Non-pigmented ciliary epithelial cell (primary cell): ENCODE measurements at places on chromosomes 7 and 10.

- no peak for DNase-seq
Observed at GRCh38 chr7:137850972-137851945, 4.5 kb upstream of the DGKI start.

- no peak for DNase-seq
Observed at GRCh38 chr10:50613150-50613549, 10.6 kb downstream of the SGMS1 start.

DNA sequence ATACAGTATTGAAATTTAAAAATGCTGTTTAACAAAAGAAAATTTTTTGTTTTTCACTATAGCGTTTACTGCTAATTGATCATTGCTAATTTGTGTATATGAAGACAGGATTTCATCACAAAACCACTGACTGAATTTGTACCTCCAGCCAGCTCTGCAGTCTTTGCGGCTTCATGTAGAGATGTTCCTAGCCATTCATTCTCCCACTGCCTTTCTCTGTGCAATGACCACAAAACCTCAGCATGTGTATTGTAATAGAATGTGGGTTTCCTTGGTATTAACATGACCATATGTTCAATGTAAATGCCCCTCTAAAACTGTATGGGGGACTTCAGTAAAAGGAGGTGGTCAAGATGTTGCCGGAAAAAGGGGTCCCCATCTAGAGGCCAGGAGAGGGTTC is 81.1 kb upstream of the STEAP1B start:
- DNase-seq, result no peak

- DNase-seq, result no peak
Observed at GRCh38 chr7:36441344-36442022, 51.8 kb downstream of the ANLN start.

GRCh38 chr10:83925133-83925532 is 214.2 kb upstream of the GHITM start:
- no peak for DNase-seq

- no peak for DNase-seq
Observed at GRCh38 chr7:123709525-123709924, 39.3 kb downstream of the WASL start.

DNA sequence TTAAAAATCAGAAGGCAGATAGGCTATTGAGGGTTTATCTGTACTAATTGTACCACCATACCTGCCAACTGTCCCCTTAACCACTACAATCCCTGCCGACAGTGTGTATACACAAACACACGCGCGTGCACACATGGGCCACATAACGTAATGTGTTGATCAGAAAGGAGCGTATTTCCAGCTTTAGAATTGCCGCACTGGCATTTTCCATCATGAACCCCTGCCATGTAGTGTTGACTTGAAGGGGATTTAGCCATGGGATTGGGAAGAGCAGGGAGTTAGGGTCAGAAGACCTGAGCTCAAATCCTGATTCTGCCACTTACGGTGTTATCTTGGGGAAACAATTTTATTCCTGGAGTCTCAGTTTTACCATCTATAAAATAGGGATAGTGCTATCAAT is 158.9 kb downstream of the TCF7L2 start:
- no peak for DNase-seq

DNA sequence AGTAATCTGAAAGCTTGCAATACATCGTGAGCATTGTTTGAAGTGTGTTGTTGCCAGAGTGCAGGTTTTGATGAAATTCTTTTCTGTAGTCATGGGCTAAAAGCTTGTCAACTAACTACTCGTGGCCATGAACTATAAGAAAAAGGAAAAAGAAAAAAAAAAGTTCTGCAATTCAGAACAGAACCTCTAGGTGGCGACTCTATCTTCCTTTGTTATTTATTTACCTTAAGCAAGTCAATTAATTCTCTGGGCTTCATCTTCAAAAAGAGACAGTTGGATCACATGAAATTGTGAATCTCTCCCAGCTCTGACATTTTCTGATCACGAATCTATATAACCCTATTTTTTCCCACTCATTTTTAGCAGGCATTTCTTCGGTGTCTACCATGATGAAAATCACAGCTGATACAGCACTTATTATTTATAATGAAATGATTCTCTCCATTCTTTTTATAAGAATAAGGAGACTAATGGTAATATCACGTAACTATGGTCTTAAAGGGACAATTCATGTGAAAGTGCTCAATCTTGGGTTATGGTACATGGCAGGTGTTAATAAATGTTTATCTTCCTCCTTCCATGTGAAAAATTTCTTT is 18.8 kb downstream of the TMEM196 start:
- no peak for DNase-seq

- DNase-seq, result no peak
Observed at GRCh38 chr10:77905781-77906180, 20.8 kb downstream of the DLG5 start.

DNA sequence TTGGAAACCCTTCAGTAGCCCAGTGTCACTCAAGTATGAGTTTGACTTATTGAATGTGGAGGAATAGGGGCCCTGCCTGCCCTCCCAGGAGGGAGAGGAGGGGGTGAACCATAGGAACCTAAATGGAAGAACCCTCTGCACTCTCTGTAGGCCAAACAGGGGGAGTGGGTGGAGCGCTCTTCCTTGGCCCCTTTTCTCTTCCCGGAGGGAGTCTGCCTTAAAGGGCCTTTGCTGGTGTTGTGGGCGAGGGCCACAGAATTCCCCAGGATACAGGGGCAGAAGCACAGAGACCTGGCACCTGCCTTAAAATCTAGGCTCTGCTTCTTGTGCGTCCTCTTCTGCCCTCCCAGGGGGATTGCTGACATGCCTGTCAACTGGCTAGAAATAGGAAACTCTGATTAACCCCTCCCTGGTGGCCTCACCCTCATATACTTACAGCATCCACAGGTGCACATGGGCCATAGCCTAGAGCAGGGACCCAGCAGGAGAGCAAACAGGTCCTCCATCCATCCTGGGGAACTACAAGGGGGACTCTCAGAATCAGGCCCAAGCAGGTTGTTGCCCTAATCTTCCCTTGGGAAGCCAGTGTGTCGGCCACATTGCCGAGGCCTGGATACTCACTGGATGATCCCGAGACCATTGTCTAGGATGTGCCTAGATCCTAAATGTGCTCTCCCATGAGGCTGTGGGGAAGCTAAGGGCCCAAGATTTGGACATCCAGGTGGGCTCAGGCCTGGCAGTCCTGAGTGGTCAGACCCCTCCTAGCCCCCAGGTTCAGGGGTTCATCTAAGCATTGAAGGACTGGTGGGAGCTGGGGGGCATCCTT is 3.4 kb downstream of the TRIM8 start:
- DNase-seq, result no peak

DNA sequence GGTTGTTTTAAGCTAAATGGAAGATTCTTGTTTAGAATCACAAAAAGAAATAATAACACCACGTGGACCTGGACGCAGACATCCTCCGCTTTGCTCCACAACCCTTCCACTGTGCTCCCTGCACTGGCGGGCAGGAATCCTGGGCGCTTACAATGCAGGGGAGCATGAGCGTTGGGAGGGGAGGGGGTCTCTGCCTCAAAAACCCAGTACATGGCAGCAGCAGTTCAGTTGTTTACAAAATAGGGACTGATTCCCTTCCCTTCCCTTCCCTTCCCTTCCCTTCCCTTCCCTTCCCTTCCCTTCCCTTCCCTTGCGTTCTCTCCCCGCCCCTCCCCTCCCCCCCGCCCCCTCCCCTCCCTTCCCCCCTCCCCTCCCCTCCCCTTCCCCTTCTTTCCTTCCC is 169.6 kb upstream of the ITGB1 start:
- DNase-seq, result no peak

DNA sequence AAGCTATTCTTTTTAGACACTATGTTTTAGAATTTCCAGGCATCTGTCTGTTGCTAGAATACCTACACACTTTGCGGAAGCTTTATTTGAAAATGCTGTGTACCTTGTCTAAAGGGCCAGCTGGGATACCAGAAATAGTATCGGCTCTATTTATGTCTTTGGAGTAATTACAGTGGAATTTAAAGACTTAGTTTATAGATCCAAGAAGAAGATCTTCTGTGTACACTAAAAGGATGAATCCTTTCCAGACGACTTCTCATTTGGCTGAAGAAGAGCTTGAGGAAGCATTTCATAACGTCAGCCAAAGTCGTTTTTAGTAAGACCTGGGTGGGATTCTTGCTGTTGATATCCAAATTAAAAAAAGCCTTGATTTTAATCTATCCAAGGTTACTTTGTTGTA is 365.9 kb downstream of the INHBA start:
- DNase-seq, result no peak

- DNase-seq, result no peak
Observed at GRCh38 chr7:6234384-6234783, 38.0 kb downstream of the CYTH3 start.

DNA sequence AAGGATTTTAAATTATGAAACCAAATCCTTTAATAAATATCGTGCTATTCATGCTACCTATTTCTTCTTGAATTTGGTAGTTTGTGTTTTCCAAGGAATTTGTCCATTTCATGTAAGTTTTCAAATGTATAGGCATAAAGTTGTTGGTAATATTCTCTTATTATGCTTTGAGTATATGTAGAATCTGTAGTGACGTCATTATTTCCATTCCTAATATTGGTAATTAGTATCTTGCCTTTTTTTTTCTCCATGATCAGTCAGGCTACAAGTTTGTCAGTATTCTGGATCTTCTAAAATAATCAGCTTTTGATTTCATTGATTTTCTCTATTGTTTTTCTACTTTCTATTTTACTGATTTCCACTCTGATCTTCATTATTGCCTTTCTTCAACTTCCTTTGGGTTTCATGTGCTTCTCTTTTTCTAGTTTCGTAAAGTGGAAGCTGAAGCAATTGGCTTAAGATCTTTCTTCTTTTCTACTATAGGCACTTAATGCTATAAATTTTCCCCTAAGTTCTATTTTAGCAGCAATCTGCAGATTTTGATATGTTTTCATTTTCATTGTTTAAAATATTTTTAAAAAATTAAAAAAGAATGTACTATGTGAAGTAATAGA is 156.5 kb upstream of the HDAC9 start:
- DNase-seq, result no peak

- no peak for DNase-seq
Observed at GRCh38 chr10:133349577-133350011, 2.4 kb downstream of the PRAP1 start.

- DNase-seq, result no peak
Observed at GRCh38 chr7:1569440-1569832, 396 bp downstream of the PSMG3 start.

- no peak for DNase-seq
Observed at GRCh38 chr7:76383089-76383944, 24.5 kb upstream of the YWHAG start.

GRCh38 chr7:32916006-32916405 is 24.4 kb upstream of the KBTBD2 start:
- DNase-seq, result no peak

- DNase-seq, result peak; percentile 43
Observed at GRCh38 chr7:82740246-82740848, 296.8 kb upstream of the CACNA2D1 start.

DNA sequence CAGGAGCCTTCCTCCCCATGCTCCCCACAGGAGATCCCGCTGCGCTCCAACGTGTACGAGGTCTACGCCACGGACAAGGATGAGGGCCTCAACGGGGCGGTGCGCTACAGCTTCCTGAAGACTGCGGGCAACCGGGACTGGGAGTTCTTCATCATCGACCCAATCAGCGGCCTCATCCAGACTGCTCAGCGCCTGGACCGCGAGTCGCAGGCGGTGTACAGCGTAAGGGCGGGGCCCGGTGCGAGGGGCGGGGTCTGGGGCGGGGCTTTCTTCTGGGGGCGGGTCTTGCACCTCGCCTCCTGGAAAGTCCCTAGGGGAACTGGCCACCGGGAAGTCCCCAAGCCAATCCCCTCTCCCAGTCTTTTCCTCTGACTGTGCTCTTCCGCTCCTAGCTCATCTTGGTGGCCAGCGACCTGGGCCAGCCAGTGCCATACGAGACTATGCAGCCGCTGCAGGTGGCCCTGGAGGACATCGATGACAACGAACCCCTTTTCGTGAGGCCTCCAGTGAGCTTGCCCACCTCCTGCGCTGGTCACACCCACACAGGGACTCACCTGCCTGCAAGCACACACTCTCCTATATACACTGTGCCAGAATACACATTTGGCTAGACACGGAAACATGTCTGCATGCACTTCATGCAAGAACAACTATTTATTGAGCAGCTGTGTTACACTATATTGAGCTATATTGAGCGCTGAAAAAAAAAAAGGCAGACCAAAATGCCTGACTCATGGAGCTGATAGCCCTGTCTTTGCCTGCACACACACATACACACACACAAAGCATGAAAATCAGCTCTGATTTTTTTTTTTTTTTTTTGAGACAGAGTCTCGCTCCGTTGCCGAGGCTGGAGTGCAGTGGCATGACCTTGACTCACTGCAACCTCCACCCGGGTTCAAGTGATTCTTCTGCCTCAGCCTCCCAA is 32.7 kb upstream of the VSIR start:
- no peak for DNase-seq

GRCh38 chr10:130961506-130962239 is 349.8 kb downstream of the TCERG1L start:
- DNase-seq, result no peak

DNA sequence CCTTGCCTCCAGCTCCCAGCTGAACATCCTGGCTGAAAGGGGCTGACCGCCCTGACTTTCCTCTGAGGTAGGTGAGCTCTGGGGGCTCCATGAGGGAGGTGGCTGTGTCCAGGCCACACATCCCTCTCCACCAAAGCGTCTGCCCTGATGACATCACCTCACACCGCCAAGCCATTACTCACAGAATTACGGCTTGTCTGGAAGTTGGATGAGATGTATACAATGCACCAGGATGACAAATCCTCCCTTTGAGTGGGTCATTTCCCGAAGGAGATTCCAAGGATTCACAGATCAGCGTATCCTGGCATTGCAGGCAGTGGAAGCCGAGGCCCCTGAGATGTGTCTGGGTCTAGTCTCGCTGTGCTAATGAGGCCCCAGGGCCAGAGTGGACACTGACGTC is 15.1 kb upstream of the RET start:
- no peak for DNase-seq

DNA sequence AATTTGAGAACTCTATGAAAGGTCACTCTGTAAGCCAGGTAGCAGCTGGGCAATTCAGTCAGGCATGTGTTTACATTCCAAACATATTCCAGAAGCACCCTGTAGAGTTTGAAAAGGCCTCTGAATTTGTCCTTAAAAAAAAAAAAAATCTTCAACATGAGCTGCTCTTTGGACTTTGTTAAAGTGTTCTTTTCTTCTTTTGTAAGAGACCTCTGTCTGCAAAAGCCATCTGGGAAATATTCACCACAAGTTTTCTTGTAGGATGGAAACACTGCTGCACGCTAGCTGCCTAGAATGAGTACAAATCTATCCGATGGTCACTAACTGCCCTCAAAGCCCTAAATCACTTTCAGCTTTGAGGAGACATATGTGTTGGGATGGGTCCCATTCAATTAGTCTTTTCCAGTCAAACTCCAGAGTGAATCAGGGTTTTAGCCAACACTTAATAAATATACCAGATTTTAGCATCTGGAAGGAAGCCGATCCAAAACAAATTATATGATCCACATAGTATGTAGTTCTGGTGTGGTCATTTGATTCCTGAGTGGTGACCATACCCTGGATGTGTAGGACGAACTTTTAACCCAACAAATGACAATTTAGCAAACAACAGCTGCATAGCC is 85.9 kb downstream of the CD36 start:
- peak; percentile 52 for DNase-seq
